HFF-Myc (cell line): ENCODE measurements at places on chromosomes 4 and X.

GRCh38 chr4:4853921-4854648 lies 5.4 kb upstream of the MSX1 start:
- no peak for DNase-seq

GRCh38 chrX:9688833-9689232 lies 76.8 kb downstream of the GPR143 start:
- no peak for DNase-seq

DNA sequence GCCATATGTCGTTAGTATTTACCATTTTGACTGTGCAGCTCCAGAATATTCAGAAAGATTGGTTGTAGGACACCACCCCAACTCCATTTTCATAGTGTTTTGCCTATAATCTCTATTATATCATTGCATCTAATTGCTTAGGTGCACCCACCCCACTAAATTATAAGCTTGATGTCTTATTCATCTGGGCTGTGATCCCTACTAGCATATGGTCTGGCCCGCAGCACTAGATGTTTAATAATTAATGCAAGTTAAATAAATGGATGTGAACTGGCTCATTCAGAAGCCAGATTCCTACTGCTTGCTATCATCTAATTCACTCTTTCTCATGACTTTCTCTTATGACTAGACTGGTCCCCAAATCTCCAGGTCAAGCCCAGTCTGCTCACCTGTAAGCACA lies 143.5 kb downstream of the RELL1 start:
- no peak for DNase-seq

DNA sequence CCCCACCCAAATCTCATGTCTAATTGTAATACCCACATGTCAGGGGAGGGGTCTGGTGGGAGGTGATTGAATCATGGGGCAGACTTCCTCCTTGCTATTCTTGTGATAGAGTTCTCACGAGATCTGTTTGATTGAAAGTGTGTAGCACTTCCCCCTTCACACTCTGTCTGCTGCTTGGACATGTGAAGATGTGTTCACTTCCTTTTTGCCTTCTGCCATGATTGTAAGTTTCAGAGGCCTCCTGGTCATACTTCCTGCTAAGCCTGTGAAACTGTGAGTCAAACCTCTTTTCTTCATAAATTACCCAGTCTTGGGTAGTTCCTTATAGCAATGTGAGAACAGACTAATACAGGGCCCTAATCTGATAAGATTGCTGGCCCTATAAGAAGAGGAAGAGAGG lies 1514.8 kb downstream of the RPA4 start:
- no peak for DNase-seq

GRCh38 chr4:39353478-39354253 lies 12.5 kb downstream of the RFC1 start:
- peak; percentile 29 for DNase-seq

- DNase-seq = no peak
Measured at GRCh38 chr4:27066591-27066990, 205.9 kb downstream of the STIM2 start.

DNA sequence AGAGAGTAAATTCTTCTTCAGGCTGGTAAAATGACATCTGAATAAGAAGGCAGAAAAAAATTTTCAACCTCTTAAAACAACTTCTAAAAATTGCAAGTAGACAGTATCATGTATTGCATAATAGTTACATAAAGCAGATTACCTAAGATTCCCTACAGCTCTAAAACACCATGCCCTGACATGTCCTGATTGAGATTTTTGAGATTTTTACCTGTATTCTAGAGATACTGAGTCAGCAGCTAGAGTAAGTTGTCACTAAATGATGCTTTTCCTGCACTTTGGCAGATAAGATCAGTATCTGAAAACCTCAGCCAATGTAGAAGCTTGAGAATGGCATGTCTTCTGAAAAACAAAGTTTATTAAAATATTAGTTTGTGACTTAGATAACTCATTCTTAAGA lies 713.6 kb downstream of the CCSER1 start:
- no peak for DNase-seq

DNA sequence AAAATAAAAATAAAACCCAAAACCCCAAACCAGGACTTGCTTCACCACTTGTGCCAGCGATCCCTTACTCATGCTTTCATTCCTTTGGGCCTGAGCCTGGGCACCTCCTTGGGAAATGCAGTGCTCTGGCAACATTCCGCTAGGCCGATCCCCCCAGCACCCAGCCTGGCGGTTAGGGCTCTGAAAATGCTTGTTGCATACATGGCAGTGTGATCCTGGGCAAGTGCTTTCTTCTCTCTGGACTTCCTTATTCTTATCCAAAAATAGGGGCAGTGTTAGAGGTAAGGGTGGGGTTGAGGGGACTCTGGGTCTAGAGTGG lies 4.6 kb downstream of the ZNF185 start:
- no peak for DNase-seq

GRCh38 chr4:158991534-158992155 lies 111.2 kb upstream of the RAPGEF2 start:
- no peak for DNase-seq

GRCh38 chr4:113678641-113679040 lies 82.9 kb downstream of the CAMK2D start:
- no peak for DNase-seq

- DNase-seq = no peak
Measured at GRCh38 chr4:98602270-98602669, 56.1 kb downstream of the TSPAN5 start.

- peak; percentile 90 for DNase-seq
Measured at GRCh38 chr4:128386761-128387599, 99.4 kb upstream of the PGRMC2 start.

DNA sequence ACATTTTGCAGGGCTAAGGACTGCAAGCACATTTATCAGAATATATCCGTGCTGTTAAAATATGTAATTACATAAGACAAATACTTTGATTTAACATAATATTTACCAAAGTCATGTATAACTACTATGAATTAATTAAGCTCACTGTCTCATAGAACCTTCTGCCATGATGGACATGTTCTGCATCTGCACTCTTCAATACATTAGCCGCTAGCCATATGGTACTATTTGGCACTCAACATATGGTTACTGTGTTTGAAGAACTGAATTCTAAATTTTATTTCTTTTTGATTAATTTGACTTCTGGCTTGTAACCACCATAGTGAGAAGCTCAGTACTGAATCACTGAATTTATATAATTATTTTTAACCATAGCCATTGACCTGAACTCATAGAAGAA lies 427.0 kb upstream of the TRAM1L1 start:
- DNase-seq = no peak

DNA sequence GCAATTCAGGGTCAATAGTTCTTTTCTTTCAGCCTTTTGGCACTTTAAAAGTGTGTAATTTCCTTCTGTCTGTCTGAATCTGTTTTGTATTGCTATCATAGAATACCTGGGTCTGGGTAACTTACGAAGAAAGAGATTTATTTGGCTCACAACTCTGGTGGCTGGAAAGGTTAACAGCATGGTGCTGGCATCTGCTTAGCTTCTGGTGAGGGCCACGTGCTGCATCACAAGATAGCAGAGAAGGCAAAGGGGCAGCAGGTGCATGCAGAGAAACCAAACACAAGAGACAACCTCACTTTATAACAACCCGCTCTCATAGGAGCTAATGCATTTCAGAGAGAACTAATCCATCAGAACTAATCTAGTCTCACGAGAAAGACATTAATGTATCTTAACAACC lies 18.8 kb downstream of the RGN start:
- no peak for DNase-seq

- no peak for DNase-seq
Measured at GRCh38 chr4:5842456-5842855, 50.4 kb downstream of the CRMP1 start.

DNA sequence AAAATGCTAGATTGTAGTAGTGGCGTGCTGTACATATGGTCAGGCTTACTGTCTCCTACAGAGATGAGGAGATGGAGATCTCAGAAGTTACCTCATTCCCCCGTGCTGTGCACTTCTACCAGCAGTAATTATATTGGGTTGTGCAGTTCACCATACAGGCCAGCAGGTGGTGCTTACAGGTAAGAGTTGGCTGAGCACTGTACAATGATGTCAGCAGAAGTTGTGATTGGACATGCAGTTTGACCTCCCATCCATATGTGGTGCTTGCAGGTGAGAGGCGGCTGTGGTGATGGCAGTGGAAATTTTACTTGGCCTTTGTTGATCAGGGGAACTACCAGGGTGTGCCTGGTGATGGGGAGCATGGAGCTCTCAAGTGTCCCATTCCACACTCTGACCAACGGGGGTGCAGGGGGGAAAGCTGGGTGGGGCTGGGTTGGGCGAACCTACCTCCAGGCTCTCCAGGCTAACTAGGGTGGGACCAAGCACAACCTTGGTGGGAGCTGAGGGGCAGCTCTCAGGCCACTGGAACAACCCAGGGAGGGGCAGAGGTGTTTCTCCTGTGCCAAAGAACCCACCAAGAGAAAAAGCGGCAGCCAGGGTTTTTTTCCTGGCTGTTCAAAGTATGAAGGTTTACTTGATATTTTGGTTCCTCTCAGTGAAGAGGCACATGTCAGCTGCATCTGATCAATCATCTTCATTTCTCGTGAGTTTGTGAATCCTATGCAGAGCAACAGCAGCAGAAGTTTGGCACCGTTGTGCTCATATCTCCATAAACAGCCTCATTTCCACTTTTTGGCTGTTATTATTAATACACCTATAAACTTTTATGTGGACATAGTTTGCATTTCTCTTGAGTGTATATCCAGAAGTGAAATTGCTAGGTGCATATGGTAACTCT lies 73.8 kb upstream of the FREM3 start:
- peak; percentile 38 for DNase-seq

GRCh38 chr4:165631208-165631894 lies 241.7 kb upstream of the TLL1 start:
- DNase-seq = no peak

- no peak for DNase-seq
Measured at GRCh38 chrX:17939724-17940123, 78.6 kb upstream of the RAI2 start.

- DNase-seq = no peak
Measured at GRCh38 chrX:39981946-39982345, 115.8 kb downstream of the BCOR start.

DNA sequence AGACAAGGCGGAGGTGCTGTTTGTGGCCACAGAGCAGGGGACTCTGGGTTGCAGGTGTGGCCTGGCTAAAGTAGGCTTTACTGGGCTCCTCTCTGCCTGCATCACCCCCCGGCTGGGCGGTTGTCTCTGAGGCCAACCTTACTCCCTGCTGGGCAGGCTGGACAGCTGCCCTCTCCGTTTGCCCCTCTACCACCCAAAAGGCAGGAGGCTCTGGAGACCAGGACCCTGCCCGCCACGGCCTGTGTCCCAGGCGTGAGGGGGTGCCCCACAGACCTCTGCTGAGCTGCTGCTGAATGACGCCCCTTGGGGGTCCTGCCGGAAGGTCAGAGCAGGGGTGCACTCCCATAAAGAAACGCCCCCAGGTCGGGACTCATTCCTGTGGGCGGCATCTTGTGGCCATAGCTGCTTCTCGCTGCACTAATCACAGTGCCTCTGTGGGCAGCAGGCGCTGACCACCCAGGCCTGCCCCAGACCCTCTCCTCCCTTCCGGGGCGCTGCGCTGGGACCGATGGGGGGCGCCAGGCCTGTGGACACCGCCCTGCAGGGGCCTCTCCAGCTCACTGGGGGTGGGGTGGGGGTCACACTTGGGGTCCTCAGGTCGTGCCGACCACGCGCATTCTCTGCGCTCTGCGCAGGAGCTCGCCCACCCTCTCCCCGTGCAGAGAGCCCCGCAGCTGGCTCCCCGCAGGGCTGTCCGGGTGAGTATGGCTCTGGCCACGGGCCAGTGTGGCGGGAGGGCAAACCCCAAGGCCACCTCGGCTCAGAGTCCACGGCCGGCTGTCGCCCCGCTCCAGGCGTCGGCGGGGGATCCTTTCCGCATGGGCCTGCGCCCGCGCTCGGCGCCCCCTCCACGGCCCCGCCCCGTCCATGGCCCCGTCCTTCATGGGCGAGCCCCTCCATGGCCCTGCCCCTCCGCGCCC lies 920 bp downstream of the HTT-AS start:
- peak; percentile 29 for DNase-seq

- no peak for DNase-seq
Measured at GRCh38 chr4:184433258-184433892, 41.0 kb downstream of the IRF2 start.

DNA sequence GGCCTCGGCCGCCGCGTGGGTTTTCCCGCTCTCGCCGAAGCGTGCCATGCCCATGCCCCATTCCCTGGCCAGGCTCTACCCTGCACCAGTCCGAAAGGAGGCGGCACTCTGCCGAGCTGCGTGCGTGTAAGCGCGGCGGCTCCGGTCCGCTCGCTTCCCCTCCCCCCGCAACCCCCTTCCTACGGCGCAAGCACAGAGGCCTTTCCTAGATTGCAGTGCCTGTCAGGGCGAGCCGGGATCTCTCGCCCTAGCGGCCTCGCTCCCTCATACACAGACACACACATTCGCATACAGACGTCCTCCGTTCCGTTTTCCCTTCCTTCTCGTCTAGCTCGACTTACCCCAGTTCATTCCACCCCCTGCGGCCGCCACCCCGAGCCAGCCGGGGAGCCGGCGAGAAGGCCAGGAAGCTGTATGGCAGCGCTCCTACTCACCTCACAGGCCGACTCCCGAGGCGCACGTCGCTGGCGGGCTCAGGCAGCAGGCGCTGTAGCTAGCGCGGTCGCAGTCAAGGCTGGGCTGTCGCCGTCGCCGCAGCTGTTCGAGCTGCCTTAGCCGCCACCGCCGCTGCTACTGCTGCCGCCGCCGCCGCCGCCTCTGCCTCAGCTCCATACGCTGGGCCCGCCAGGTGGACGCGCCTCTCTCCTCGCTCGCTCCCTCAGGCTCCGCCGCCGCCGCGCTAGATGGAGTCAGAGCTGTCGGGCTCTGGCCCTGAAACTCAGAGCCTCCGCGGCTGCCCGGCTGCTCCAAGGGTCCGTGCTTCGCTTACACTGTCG lies 615 bp downstream of the NEXMIF start:
- no peak for DNase-seq

- no peak for DNase-seq
Measured at GRCh38 chrX:33211356-33212260, at the start of gene DMD. Gene DMD, minus strand, starts transcription at chrX:33211549. Its CDS starts 237 bp downstream, at chrX:33211312.

DNA sequence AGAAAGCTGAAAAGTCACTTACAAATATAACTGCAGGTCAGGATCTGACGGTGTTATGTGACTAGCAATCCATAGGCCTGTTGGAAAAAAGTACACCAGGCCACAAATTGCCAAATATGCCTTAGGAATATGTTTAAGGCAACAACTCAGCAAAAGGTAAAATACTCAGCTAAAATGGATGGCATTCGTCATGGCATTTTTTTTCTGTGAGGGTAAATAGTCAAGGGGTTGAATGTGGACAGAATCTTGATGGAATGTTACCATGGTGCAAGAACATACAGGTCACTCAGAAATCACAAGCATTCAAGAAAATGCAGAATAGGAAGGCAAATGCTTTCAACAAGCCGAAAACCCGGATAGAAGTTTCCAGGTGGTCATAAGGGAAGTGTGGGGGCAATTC lies 121.7 kb upstream of the MBNL3 start:
- DNase-seq = no peak

DNA sequence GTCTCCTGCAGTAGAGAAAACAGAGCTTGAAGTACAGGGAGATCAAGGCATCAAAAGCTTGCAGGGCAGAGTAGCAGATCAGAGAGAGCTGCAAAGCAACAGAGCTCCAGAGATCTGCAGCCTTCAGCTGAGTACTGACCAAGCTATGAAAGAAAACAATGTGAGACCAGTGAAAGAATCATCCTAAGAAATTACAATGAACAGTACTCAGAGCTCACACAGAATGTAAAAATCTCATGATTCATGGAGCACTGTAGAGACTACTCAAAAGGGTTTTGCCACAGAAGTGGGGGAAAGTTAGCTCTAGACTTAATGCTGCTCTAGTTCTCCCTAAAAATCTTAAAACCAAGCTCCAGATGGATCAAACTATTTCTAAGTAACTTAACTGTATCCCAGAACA lies 80.0 kb upstream of the MAB21L2 start:
- DNase-seq = no peak
